ENCODE measurements at places on chromosomes 4 and X.

- DNase-seq, result no peak
Observed at GRCh38 chrX:21934414-21934813, 6.1 kb upstream of the SMS start.

- no peak for DNase-seq
Observed at GRCh38 chrX:113384628-113385027, 544.0 kb upstream of the AMOT start.

DNA sequence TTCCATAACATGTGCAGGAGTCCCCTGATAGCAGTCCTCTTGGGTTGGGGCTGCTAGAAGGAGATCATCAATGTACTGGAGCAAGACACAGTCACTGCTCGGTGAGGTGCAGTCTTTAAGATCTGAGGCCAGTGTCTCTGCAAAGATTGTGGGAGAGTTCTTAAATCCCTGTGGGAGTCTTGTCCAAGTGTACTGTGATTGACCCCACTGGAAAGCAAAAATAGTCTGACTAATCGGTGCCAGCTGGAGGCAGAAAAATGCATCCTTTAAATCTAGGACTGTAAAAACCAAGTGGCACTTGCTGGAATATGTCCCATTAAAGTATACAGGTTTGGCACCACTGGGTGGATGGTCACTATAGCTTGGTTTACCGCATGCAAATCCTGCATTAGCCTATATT, 31.1 kb downstream of the SULT1E1 start:
- no peak for DNase-seq

DNA sequence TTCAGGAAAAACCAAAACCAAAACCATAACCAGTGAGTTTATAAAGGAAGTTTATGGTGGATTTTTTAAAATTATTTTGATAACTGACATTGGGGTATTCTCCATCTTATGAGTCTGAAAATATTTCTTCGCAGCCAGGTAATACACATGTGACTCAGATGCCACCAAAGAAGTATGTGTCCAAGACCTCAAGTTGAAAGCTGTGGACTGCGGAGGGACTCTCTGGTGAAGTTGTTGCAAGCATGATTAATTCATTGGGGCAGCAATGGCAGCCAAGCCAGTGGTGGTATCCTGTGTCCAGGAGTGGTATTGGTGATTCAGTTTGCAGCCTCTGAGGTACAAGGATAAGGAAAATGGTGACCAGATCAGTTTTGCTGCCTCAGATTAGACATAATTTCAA, 14.0 kb upstream of the ADH5 start:
- no peak for DNase-seq

DNA sequence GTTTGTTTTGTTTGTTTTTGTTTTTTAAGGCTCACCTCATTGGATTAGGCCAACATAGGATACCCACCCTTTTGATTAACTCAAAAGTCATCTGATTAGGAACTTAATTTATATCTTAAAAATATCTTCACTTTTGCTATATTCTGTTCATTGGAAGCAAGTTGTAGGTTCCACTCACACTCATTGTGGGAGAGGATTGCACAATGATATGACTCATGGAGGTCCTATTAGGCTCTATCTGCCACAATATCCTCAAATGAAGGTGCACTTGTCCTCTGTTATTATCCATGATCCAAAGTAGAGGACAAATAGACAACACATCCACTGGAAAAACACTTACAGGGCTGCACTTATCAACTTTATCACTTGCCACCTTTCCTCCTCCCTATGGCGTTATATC, 60.5 kb upstream of the ADAMTS3 start:
- no peak for DNase-seq

DNA sequence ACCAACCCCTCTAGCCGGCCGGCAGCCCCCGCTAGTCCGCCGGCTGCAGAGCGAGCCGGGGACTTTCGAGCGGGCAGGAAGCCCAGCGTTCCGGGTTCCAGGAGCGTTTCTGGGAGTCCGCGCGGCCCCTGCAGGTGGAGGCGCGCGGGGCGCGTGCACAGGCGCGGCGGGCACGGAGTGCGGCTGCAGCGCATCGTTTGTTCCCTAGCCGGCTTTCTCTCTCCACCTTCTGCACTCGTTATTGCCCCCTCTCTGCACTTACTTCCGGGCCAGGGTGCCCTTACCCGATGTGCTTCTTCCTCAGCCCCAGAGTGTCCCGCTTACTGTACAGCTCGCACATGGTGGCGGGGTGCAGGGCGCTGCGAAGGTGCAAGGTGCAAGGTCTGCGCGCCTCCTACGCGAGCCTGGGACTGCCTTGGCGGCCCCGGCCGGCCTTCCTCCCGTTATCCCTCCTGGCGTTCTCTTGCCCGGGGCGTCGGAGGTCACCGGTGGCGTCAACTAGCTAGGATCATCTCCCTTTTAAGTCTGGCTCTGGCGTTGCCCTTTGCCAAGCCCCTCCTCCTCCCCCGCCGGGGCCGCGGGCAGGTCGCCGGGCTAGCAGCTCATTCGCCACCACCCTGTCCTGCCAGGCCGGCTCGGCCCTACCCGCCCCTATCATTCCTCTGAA, at the start of gene ETNPPL:
TSS of gene ETNPPL (minus strand) at position 495 of the 667 bp plus-strand sequence. CDS start at position 340, 155 bp downstream.
- DNase-seq, result no peak

DNA sequence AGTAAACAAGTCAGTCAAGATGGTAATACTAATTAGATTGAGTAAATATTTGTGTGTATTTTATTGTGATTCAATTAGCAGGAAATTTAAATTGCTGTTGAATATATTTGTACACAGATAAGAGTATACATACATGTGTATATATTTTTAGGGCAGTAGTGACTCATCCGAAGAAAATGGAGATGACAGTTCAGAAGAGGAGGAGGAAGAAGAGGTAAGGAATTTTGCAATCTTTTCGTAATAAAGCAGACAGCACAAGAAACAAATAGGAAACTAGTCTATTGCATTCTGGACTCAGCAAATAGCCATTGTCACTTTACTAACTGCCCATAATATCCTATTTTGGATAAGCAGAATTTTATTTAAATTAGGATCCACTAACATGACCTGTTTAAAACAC, 6.6 kb downstream of the IBSP start:
- DNase-seq, result no peak

GRCh38 chrX:17743913-17744312, 6.6 kb downstream of the SCML1 start:
- DNase-seq, result no peak

- DNase-seq, result no peak
Observed at GRCh38 chr4:76772498-76773106, 125.3 kb downstream of the SOWAHB start.

GRCh38 chrX:43835559-43835958, 46.7 kb downstream of the MAOB start:
- no peak for DNase-seq

- peak; percentile 60 for DNase-seq
Observed at GRCh38 chrX:20530406-20530921, 263.8 kb upstream of the RPS6KA3 start.

- peak; percentile 23 for DNase-seq
Observed at GRCh38 chr4:100848841-100849240, 331.0 kb upstream of the EMCN start.

- peak; percentile 25 for DNase-seq
Observed at GRCh38 chr4:26141911-26142638, 178.7 kb upstream of the RBPJ start.

GRCh38 chrX:54794795-54795194, 3.3 kb downstream of the ITIH6 start:
- DNase-seq, result no peak

- no peak for DNase-seq
Observed at GRCh38 chr4:147299205-147299604, 181.7 kb upstream of the EDNRA start.

GRCh38 chr4:117284736-117285135, 199.4 kb upstream of the TRAM1L1 start:
- no peak for DNase-seq

GRCh38 chr4:57689693-57690205, 579.6 kb upstream of the IGFBP7 start:
- no peak for DNase-seq

DNA sequence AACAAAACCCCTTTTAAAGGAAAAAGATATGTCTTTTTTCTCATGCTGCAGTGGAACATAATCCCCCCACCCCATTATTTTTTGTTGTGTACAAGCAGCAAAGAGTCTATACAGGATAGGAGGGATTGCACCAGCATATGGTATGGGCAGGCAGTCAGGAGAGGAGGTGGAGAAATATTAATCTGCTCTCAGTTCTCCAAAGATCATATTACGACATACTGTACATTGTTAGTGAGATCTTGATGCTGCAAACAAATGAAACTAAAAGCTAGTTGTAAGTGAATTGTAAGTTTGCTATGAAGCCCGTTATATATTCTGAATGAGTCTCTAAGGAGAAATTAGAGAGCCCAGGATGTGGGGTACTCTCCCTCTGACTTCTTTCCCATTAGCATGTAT, 75.3 kb downstream of the RAPGEF2 start:
- DNase-seq, result no peak

GRCh38 chr4:67104145-67104544, 441.2 kb downstream of the CENPC start:
- DNase-seq, result no peak

DNA sequence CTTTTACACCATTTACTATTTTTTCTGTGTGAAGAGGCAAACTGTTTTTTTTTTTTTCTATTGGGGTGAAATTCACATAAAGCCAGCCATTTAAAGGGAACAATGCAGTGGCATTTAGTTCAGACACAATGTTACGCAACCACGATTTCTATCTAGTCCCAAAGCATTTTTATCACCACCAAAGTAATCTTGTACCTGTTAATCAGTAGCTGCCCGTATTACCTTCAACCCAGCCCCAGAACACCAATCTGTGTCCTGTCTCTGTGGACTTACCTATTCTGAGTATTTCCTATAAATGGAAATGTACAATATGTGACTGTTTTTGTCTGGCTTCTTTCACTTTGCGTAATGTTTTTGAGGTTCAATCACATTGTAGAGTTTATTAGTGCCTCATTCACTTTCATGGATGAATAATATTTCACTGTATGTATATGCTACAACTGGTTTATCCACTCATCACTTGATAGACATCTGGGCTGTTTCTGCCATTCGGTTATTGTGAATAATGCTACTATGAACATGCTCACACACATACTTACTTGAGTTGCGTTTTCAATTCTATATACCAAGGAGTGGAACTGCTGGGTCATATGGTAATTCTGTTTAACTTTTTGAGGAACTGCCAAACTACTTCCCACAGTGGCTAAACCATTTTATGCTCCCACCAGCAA, 116.2 kb downstream of the CDS1 start:
- DNase-seq, result no peak

GRCh38 chr4:72975488-72975784, 94.1 kb downstream of the COX18 start:
- no peak for DNase-seq

DNA sequence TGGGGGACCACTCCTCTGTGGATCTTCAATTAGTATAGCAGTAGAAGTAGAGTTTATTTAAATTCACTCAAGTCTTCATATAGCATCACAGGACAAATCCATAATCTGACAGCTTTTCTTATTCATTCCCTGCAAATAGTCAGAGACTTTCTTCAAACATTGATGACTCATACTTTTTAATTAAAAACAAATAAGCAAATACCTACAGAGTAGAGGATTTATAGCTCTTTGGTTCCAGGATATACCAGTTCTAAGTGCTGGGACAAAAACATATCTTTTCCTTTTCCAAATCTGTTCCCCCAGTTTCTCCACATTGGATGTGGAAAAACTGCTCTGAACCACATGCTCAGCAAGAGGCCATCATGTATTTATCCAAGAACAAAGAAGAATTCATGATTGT, 24.1 kb downstream of the EMCN start:
- DNase-seq, result no peak

GRCh38 chr4:123350191-123350544, 46.4 kb upstream of the SPRY1 start:
- no peak for DNase-seq

GRCh38 chr4:38449506-38450174, 214.4 kb upstream of the KLF3 start:
- no peak for DNase-seq

GRCh38 chrX:65587616-65588526, 53.3 kb upstream of the LAS1L start:
- DNase-seq, result no peak

DNA sequence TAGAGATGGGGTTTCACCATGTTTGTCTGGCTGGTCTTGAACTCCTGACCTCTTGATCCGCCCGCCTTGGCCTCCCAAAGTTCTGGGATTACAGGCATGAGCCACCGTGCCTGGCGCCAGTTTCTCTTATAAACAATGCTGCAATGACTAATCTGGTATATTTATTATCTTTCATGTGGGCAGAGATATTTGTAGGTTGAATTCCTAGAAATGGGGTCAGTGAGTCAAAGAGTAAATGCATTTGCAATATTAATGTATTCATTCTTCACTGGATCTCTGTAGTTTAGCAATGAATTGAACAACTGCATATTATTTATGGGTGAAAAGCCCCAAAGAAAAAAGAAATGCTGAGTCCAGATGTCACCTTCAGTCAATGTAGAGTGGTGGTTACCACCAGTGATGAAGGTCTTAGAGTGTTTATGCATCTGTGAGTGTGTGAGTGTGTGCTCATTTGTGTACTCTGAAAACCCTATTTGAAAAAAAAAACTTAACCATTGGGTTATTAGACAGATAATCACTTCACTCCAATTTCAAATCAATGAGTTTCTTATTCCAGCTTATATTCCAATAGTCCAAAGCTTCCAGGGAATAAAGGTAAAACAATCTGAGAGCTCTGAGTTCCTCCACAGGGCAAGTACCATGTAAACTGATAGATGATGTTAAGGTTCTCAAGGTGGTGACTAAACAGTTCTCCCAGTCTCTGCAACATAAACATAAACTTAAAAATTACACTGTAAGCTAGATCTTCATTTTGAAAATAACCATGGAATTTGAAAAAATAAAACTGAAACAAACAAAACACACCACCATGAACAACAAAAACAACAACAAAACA, 22.6 kb upstream of the CD38 start:
- DNase-seq, result peak; percentile 41

DNA sequence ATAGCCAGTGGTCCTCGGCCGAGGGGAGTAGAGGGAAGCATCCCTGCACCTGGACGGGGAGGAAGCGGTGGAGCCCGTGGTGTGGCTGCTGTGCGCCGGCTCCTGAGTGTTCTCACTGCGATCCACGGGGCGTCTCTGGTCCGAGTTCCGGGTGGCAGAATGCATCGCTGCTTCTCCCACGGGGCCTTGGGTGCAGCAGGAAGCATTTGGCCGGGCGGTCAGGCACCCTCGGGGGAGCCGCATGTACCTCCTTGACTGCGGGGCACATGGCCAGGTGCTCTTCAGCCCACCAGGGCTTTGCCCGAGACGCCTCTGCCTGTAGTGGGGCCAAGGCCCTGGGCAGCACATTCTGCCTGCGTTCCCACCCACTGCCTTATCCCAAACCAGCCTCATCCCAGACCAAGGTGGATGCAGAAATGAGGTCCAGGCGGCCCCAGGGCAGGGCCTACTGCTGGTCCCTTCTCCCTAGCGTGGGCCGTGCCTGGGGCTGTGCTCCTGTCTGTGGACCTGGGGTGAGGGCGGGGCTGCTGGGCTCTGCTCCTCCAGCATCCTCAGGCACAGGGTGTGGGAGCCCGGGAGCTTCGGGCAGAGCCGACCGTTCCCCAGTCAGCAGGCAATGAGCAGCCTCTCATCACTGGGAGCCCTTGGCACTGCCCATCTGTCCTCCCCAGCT, 27.5 kb downstream of the NKX1-1 start:
- no peak for DNase-seq

- no peak for DNase-seq
Observed at GRCh38 chr4:42778349-42778748, 114.2 kb upstream of the GRXCR1 start.
